ENCODE measurements at places on chromosomes 1 and 21.

DNA sequence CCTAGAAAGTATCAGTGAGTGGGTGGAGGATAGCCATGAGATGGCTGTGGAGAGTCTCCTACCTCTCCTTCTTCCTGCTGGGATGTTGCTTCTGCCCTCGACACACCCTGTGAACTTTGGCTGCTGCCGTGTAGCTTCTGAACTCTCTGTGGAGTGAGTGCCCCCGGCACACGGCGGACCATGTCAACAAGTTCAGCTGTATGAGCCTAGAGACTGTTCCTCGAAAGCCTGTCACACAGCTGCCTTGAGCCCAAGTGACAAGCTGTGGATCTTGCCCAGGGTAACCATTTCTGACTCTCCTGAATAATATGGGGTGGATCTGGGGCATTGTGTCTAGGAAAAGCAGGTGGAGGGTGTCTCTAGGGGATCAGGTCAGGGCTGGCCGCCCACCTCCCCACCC, 143.2 kb downstream of the NOS1AP start:
- DNase-seq = no peak

- no peak for DNase-seq
Observed at GRCh38 chr1:209876078-209876800, 48.5 kb downstream of the UTP25 start.

GRCh38 chr21:36325373-36326010, 5.5 kb downstream of the MORC3 start:
- DNase-seq = no peak

DNA sequence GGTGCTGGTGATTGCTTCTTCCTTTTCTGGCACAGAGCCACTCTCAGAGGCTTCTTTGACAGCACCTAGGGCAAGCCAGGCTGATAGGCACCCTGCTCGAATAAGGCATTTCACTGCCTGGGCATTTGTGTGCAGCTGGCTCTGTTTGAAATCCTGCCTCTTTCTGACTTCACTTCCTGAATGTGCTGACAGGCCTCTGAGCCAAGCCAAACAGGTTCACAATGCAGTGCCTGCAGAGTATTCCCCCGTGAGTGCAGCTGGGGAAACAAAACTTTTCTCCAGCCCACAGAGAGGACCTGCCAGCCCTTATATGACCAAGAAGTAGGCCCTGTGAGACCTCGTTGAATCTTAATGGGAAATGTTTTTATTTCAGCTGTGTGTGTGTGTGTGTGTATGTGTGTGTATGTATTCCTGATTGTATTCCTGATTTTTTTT, 10.4 kb downstream of the JUN start:
- DNase-seq = no peak

DNA sequence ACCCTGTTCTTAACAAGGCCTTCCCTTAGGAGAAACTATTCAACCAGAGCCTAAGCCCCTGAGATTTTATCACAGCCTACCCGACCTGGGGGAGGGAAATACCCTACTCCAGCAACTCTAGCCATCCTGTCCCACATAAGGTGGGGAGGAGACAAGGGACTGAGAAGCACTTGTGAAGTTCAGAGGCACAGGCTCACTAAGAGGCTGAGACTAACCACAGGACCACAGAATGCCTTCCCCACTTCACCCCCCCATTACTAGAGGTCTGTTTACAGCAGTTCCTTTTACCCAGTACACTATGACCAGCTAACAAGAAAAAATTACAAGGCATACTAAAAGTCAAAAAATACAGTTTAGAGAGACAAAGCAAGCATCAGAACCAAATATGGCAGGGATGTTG, 86.8 kb downstream of the TEX35 start:
- DNase-seq = no peak

DNA sequence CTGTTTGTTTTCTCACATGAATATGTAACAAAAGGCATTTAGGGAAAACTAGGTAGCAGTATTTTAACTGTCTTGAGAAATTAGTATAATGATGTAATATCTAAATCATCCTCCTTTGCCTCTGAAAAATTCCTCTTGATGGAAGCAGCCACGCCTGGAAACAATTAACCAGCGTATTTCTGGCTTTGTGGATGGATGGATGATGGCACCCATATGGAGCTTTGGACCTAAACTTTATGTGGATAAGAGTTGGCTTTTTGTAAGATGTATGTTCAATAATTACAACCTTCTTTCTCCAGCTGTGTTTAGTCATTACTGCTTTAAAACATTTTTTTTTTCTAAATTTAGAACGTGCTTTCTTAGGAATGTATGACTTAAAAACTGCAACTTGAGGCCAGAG, 12.7 kb downstream of the CDCA8 start:
- DNase-seq = no peak

DNA sequence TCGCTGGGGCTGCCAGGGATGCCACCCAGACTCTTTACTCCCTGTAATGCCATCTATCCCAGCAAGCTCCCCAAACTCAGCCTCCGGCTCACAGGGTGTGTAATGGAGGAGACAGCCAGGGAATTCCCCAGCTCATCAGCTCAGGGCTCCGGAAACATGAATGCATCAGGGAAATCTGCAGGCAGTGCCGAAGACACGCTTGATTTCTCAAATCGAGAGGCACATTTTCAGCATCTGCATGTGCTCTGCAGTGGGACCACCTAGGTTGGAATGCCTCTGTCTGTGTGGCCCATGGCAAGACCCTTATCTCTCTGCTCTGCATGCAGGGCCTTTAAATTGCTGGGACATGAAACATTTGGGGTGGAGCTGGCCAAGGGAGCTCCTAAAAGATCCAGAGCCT, 170.1 kb downstream of the TRABD2B start:
- no peak for DNase-seq

DNA sequence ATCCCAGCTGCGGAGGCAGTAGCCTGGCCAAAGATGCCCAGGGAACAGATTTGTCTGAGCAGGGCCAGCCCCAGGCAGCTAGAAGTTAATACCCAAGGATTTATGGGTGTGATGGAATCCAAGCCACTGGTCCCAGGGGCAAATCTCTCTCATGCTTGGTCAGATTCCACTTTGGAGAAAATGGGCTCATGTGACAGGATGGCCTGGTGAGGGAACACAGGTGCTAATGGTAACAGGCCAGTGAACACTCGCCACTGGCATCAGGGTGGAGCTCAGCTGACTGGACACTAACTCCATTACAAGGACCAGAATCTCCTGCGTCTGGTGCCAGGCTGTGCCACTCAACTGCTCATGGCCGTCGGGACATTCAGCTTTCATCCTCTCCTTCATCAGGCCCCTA, 12.0 kb downstream of the MDM4 start:
- DNase-seq = no peak

- no peak for DNase-seq
Observed at GRCh38 chr1:245807306-245807705, 652.5 kb downstream of the KIF26B start.

DNA sequence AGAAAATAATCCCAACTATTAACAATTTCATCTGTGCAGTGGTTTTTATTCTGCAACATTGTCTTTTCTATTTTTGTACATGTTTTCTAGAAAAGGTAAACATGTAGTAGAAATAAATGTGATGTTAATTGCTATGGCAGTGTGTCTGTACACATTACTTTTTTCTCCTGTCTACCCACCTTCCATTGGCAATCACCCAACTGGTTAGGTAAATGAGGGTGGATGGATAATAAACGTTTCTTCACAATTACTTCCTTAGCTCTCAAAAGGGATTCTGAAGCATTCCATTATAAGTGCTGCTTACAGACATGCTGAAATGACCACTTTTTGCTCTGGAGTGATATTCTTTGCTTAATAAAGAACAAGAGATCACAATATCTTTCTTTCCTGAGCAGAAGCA, 61.4 kb downstream of the MAGI3 start:
- no peak for DNase-seq

- no peak for DNase-seq
Observed at GRCh38 chr21:41402231-41402630, 23.8 kb upstream of the MX1 start.

DNA sequence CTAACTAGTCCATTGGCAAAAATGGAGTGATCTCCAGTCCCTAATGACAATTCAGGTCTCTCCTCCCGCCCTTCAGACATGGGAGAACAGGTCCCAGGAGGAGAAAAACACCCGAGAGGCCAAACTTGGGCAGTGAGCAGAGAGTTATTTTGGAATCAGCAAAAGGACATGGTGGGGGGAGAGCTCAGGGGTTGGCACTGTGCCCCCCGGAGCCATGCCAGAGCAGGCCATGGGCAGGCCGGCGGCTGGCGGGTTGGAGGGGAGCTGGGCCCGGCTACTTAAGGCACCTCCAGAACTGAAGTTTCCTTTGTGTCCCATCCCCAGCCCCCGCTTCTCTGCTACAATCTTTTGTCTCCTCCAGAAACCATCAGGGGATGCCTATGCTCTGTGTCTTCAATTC, 7.1 kb downstream of the LGR6 start:
- DNase-seq = no peak

DNA sequence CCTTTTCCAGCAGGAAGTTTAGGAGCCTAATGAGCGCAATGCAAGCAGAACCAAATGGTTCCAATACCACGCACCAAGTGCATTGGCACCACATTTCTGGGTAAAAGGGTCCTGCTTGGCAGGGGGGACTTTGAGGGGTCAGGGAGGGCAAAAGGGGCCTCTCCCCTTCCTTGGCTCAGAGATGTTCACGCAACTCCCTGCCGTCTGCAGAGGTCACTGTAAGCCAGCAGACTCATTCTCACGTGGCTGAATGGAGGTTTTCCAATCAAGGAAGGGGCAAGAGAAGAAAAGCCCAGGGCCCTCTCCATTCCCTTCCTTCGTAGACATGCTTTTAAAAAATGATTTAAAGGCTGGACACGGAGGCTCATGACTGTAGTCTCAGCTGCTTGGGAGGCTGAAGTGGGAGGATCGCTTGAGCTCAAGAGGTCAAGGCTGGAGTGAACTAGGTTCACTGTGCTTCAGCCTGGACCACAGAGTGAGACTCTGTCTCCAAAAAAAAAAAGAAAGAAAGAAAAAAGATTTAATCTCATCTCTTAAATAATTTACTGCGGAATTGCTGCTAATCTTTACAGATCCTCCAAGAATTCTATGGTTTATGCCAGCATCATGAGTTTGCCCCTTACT, 80.3 kb downstream of the RUNX3 start:
- DNase-seq = no peak

DNA sequence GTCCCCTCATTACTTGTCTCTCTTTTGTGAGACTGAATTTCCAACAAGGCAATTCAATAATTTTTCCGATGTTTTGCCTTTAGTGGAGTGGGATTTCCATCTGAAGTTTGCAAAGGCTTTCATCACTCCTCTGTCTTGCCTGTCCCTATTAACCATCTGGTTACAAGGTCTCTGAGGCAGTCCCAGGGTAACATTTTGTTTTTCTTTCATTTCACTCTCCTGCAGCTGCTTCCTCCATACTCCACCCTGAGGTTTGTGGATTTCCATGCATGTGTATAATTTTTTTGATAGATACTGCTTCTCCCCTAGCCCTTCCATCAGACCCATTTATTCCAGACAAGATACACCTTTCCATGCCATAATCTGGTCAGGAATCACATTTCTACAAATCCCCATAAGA, 366.8 kb downstream of the PTBP2 start:
- DNase-seq = no peak

- no peak for DNase-seq
Observed at GRCh38 chr1:78231477-78231876, 185.7 kb downstream of the GIPC2 start.

DNA sequence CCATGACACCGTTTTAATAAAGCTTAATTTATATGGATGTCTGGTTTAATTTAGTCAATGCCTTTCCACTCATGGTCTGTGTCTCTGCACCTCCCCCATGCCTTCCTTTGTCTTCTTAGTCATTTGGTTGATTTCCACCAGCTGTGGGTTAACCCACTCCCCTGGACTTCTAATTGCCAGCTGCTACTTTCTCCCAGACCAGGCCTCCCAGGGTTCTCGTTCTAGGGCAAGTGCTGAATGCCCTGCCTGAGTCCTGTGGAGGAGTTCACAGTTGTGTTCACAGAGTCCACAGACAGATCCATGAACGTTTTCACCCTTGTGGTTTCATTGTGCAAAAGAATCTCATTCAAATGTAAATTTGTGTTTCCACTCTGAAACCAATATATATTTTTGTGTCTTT, 243.4 kb downstream of the NUF2 start:
- DNase-seq = no peak

DNA sequence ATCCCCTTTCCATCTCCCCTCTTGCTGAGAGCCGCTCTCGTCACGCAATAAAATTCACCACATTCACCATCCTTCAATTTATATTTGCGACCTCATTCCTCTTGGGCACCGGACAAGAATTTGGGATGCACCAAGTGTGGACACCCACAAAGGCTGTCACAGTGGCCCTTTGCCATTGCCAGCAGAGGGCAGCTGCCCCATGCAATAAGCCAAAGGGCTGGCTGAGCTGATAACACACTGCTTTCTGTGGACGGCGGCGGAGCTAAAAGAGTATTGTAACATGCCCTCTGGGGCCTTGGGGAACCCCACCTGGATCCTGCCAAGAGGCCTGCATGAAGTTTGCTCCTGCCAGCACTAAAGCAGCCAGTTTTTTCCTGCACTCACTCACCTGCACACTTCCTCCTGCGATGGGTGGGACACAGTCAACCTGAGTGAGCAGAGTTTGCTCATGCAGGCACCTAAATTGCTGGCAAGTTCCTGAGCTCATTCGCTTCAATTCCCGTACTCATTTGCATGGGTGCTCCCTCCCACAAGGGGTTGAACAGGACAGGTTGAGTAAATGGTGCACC, 792.3 kb upstream of the ADAMTS5 start:
- DNase-seq = no peak

DNA sequence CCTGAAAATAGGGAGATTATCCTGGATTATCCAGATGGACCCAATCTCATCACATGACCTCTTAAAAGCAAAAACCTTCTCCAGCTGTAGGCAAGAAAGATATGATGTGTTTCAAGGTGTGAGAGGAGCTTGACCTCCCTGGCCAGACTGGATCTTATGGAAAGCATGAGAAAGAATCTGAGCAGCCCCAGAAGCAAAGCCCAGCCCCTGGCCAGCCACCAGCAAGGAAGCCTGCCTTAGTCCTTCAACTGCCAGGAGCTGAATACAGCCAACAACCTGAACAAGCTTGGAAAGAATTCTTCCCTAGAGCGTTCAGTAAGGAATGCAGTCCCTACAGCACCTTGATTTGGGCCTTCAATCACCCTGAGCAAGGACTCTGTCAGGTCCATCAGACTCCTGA, 375.0 kb upstream of the CHRM3 start:
- DNase-seq = no peak

DNA sequence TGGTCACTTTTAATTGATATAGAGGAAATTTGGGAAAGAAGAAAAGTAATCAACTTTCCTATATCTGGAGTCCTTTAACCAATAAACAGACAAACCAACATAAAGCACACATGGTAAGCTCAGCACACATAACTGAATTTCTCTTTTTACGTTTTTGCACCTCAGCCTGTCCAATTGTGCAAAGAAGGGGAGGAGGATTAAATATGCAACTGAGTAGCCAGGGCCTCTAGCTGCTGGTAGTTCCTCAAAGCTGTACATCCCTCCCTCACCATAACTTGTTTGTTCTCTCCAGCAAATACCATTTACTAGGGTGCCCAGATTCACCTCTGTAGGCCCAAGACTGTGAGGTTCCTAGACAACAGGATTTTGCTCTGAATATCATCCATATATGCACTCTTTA, 25.4 kb downstream of the ST6GALNAC5 start:
- no peak for DNase-seq

- no peak for DNase-seq
Observed at GRCh38 chr1:31161571-31161970, 78.1 kb downstream of the NKAIN1 start.
